SK-MEL-5 (cell line): ENCODE measurements at places on chromosomes 16 and 17. TPM values are rescaled to one million over a fixed set of nuclear protein-coding genes. Genes with fewer than 3 reads are reported as not detected.

DNA sequence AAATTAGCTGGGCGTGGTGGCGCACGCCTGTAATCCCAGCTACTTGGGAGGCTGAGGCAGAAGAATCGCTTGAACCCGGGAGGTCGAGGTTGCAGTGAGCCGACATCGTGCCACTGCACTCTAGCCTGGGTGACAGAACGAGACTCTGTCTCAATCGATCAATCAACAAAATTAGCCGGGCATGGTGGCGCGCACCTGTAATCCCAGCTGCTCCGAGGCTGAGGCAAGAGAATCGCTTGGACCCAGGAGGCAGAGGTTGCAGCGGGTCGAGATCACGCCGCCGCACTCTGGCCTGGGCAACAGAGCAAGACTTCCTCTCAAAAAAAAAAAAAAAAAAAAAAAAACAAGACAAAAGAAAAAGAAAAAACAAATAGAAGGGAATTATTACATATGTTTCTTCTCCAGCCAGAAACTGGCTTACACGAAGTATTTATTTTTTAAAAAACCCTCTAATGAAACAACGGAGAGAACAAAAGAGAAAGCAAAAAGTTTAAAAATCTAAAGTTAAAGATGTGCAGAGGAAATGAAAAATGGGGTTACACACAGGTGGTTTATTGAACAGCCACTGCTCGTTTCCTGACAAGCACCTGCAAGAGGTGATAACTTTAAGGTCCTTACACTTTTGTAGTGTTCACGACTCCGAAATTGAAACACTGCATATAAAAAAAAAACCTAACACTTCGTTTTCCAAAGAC lies 1.4 kb downstream of the SYNRG start:
- no peak for DNase-seq

- no peak for DNase-seq
Observed at GRCh38 chr17:57489321-57489720, 233.0 kb downstream of the MSI2 start.

DNA sequence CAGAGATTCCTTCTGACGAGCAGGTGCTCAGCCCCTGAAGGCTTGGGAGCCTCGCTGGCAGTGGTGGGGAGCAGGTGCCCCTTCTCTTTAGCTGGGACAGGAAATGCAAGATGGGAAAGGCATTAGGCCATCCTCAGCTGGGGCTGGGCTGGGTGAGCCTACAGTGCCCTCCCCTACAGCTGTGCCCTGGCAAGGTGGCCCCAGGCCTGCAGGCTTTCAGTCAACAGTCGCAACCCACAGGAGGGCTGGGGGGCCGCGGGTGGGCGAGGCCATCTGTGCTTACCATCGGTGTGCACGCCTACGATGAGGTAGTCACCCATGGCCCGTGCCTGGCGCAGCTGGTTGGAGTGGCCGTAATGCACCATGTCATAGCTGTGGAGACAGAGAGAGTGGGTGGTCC lies 2.0 kb downstream of the PCYT2 start:
- DNase-seq, result no peak

GRCh38 chr16:29023279-29024277 lies 38.7 kb downstream of the LAT start:
- no peak for DNase-seq

DNA sequence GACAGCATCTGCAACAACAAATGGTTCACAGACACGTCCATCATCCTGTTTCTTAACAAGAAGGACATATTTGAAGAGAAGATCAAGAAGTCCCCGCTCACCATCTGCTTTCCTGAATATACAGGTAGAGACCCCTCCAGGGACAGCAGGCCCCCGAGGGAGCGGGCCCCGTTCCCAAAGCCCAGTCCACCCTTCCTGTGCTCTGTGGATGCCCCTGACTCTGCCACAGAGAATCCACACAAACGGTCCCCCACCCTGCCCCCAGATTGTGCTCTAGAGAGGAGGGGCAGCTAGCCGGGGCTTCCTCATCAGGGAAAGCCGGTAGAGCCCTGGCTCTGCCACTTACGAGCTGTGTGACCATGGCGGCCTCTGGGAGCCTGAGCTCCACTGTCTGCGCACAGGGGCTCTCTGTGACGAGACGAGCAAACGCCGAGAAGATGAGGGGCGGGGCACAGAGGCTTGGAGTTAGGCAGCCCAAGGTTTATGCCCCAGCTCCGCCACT lies 84.4 kb downstream of the AMFR start:
- DNase-seq, result no peak

DNA sequence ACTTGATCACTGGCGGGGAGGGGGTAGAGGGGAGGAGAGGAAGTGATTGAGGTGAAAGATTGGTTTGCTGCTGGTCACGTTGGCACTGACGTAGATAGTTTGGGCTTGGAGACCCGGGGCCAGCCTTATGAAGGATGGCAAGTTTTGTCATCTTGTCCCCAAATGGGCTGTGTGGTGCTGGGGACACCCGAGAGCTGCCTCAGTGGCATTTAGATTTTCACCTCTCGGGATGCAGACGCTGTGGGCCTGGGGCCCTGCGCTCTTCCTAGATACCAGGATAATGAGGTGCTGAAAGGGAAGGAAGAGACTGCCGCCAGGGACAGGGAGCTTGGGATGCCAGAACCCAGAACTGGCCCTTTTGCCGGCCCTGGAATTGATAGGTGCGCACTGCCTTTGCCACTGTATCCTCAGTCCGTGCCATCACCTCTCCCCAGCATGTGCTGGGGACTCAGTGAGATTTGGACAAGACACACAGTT lies 1.4 kb upstream of the SOCS3 start:
- DNase-seq, result no peak

- peak; percentile 66 for DNase-seq
Observed at GRCh38 chr17:57404073-57404472, 147.8 kb downstream of the MSI2 start.

GRCh38 chr17:79835953-79836509 lies 3.2 kb downstream of the CBX4 start:
- no peak for DNase-seq

DNA sequence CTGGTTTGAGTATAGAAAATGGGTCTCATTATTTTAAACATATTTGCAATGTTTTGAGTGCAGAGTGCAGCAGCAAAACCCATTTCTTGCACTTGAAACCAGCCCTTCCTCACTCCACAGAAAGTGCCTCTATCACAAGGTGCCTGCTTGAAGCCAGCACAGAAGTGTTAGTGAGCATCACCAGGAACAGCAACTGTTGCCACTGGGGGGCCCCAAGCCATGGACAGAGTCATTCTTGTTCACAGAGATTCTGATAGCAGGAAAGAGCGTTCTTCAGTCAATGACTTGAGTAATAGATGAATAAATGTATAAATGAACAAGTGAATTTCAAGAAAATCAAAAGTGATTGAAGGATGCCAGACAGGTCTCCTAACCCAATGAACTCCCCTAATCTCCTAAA lies 45.6 kb downstream of the CHD9NB start:
- peak; percentile 4 for DNase-seq

GRCh38 chr17:83202002-83203000 lies 122.9 kb downstream of the METRNL start:
- DNase-seq, result no peak

GRCh38 chr16:84370723-84371552 lies 2.6 kb downstream of the ATP2C2 start:
- DNase-seq, result no peak

DNA sequence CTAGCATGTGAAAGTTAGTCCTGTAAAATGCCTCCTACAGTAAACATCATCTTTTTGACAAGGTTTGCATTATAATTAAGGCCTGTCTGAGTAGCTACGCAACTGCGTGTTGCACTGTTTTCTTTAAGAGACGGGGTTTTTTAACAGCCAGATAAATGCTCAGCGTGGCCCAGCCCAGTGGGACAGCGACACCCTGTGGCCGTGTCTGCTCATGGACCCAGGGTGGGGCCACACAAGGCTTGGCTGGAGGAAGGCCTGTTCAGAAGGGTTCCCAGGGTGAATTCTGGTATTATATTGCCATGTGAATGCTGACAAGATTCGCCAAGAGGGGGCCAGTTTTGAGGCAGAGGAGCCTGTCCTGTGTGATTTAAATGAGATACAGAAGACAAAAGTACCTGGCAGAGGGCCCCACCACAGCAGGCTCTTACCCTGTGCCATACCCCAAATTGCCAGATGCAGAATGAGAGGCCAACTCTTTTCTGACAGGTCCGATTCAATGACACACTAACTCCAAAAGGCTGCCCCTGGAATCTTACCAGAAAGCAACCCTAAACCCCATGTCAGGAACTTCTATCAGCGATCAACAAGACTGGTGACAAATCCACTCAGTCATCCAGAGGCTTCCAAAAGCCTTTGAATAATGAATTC lies 65.9 kb upstream of the IRX6 start:
- peak; percentile 61 for DNase-seq

- DNase-seq, result no peak
Observed at GRCh38 chr16:51034481-51035109, 116.5 kb downstream of the SALL1 start.

- DNase-seq, result no peak
Observed at GRCh38 chr16:66332634-66333610, 33.6 kb upstream of the CDH5 start.

- no peak for DNase-seq
Observed at GRCh38 chr16:75861311-75862097, 135.2 kb upstream of the CPHXL start.

DNA sequence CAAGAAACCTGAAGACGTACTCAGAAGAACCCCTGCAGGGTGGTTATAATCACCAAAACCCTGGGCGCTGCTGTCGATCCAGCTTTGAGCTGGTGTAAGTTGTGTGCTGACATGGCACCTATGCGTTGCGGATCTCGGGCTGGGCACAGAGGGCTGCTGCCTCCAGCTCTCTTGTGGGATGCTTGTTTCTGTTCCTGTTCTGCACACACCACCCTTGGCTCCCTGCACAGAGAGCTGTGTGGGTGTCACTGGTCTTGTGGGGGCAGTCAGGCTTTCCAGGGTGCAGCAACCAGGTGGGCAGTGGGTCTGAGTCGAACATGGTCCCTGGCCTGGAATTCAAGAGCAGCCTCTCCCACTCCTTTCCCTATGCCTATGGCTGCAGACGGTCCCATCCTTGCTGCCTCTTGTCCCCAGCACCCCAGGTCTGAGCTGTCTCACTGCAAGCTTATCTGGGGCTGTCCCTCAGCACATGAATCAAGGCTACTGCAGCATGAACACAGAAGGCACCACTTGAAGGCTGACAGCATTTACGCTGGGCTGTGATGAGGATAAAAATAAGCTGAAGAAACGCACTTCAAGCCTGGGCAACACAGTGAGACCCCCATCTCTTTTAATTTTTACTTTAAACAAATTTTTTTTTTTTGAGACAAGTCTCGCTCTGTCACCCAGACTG lies 20.1 kb downstream of the ZNF276 start:
- DNase-seq, result no peak

- DNase-seq, result no peak
Observed at GRCh38 chr16:73216932-73217331, 169.0 kb upstream of the ZFHX3 start.

GRCh38 chr17:57357392-57357784 lies 101.1 kb downstream of the MSI2 start:
- no peak for DNase-seq

- no peak for DNase-seq
Observed at GRCh38 chr17:34255841-34256240, 756 bp downstream of the CCL2 start.

GRCh38 chr17:28747051-28747691 lies 3.4 kb downstream of the TRAF4 start:
- peak; percentile 72 for DNase-seq

GRCh38 chr16:17266608-17267313 lies 204.0 kb downstream of the XYLT1 start:
- DNase-seq, result no peak

- peak; percentile 82 for DNase-seq
Observed at GRCh38 chr17:29116804-29117753, 63.1 kb downstream of the MYO18A start.

DNA sequence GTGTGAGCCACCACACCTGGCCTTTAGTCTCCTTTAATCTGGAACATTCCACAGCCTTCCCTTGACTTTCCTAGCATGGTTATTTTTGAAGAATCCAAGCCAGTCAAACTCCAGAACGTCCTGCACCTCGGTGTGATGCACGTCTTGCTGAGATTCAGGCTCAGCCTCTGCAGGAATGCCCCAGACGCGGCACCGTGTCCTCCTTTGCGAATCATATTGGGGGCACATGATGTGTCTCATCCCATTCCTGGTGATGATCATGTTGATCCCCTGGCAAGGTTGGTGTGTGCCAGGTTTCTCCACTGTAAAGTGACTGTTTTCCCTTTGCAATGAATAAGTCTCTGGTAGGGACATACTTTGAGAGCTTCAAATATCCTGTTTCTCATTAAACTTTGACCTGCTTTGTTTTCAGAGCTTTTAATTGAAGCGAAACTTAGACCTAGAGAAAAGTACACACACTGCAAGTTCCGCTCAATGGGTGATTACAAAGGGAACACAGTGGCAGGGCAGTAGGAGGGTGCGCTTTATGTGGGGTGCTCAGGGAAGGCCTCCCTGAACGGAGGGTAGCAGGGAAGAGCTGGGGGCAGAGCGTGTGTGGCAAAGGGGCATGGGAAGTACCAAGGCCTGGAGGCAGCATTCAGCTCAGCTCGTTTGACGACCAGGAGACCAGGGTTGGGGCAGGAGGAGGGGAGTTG lies 9.6 kb upstream of the ATP2C2 start:
- no peak for DNase-seq

Gene NPIPB6
- 0.55 TPM in 1 of 2 replicates, not detected in the other for total RNA-seq

Gene SMIM5
- total RNA-seq, result not detected in 2 replicates

Gene CTRB2
- total RNA-seq, result not detected in 2 replicates

Gene CA4
- total RNA-seq, result not detected in 2 replicates

Gene HSD17B1
- 0.82 and 0.88 TPM in 2 replicates for total RNA-seq

Gene ELAC2
- total RNA-seq, result 73.4 and 73.6 TPM in 2 replicates

Gene TNFRSF17
- total RNA-seq, result not detected in 2 replicates
